ENCODE measurements at places on chromosomes 11 and 22.

DNA sequence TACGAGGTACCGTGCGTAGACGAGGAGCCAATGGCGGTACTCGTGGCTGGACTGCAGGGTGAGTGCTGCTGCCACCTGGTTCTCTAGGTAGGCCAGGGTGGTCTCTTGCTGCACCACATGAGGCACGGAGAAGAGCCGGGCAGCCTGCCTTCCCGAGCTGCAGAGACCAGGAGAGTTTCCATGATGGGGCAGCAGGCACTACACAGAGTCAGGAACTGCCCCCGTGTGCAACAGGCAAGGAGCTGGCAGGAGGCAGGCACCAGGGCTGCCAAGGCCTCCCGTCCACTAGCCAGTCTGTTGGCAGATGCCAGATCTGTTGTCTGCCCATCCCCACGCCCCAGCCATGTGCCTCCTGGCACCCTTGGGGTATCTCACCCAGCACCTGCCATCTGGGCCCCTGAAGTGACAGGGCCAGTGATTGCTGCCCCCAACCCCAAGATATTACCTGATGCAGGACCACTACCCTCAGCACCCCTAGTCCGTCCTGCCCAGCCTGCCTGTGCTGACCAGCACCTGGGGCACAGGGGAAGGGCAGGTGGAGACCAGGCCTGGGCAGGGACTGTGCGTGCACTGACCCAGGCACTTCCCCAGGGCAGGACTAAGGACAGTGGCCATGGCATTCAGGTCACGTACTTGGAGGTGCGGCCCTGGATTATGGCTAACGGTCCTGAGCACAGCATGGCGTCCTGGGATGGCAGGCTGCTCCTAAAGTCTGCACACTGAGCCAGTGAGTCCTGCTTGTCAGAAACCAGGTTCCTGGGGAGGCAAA is 62.0 kb upstream of the CLTCL1 start:
- no peak for DNase-seq

GRCh38 chr22:37044634-37045625 is 6.6 kb upstream of the KCTD17 start:
- DNase-seq = no peak

DNA sequence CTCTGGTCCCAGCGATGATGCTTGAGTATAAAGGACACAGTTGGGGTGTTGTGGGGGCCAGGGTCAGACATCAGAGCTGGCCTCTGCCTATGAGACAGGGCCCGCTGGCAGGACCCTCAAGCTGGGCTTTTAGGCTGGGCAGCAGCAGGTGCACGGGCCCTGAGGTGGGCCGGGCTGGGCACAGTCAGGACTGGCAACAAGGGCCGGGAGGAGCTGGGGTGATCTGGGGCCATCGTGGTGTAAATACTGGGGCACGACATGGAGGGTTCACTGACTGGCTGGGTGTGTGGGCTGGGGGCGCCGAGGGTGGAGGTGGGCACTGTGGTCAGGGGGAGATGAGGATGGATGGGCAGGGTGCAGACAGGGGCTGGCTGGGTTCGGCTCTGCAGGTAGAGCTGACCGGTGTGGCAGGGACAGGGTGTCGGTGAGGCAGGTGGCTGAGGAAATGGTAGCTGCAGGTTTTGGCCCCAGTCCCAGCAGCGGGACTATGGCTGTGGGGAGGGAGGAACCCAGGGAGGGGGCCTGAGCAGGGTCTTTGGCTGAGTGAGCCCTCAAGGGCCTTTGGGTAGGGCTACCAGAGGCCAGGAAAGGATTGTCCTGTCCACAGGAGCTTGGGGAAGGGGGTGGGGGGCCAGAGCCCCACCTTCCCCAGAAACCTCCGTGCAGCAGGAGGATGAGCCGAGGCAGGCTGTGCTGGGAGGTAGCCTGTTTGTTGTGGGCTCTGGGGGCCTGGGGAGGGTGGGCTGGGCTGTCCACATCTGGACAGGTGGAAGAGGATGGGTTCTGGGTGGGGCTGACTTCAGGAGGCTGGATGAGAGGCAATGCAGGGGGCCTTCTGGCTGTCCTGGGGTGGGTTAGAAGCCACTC is 81.4 kb downstream of the KCNQ1 start:
- no peak for DNase-seq

DNA sequence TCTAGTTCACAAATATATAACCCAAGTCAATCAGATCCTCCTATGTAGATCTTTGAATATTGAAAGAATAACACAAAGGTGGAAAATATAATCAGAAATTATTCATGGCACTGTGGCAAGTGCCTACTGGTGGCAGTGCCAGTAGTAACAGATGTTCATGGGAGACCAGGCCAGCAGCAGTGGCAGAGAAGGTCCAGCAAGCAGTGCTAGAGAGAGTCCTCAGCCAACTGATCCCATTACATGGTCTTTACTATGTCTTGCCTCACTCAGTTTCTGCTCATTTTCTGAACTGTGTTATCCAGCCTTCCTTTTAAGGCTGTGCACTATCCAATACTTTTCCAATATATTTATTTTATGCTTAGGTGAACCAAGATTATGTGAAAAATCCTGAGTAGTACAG is 124.9 kb downstream of the MRTFA start:
- DNase-seq = no peak

GRCh38 chr22:24146194-24146616 is 35.1 kb upstream of the SUSD2 start:
- no peak for DNase-seq

DNA sequence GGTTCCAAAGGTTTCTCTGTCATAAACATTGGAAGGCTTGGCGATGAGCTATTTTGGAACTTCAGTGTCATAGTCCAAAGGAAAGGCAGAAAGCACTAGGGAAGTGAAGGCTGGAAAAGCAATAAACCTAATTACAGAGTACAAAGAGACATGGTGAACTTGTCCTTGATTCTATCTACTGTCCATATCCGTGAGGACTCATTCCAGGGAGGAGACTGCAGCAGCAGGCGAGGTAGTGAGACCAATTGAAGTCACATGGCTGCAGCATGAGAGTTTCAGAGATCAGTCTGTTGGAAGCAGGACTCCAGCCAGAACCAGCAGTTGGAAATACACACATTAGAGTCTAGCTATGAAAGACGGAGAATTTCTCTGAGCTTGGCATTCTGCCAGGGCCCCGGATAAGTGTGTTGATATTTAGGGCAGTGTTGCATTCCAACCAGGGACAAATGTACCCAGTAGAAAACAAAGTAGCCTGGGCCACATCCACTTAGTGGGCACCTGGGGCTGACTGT is 54.1 kb upstream of the ARHGAP42 start:
- DNase-seq = no peak

- DNase-seq = no peak
Measured at GRCh38 chr11:6682591-6682935, 577 bp downstream of the MRPL17 start.

DNA sequence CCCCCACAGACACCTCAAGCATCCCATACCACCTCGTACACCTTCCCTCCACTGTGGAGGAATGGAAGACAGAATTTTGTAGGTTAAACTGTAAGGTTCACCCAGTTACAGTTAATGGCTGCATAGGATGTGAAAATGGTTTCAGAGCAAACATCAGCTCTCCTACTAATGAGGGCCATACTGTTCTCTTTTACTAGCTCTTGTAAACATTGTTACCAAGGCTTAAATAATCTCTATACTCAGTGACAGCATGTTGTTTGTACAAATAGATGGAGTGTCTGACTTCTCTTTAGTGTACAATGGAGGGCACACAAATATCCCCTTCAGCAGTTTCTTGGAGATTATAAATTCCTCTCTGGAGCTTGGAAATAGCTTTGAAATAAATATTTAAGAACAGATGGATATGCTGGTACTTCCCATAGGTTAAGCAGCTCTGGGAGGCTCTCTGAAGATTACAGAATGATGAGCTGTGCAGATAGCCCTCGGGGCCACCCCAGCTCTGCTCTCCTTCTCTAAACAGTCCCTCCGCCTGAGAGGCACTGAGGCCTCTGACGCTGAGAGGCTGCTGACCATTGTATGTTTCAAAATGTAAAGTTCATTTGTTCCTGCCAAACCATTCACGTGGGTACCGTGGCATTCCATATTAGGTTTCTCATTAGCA is 25.7 kb downstream of the TTC12 start:
- DNase-seq = no peak

- DNase-seq = no peak
Measured at GRCh38 chr22:36480941-36481392, 473 bp downstream of the TXN2 start.

GRCh38 chr22:38829485-38829884 is 14.3 kb downstream of the NPTXR start:
- DNase-seq = no peak

DNA sequence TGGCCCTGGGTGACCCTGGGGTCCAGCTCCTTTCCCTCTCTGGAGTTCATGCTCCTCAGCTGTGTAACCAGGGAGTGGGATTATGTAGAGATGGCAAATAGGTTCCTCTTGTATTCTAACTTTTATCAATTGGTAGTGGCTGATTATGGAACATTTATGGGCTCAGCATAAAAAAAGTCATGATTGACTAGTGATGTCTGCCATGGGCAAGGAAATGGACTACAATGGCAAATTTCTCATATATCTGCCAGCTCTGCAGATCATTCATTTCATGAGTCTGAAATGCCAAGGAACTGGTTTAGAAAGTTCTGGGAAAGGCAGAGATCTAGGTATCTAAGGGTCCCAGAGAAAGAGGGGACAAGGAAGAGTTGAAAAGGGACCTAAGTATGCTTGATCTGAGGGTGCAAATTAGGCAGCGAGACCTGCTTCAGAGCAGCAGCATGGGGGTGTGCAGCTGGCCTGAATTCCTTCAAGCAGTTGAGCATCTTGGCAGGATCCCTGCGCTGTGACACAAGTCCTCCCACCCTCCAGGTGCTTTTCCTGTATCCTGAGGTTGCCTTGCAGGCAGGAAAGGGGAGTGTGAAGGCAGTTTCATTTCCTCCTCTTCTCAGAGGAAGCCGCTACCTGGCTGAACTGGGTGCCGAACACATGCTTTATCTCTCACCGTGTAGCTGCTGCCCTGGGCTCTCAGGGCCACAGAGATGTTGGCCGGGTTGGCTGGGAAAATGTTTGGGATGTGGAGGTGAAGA is 10.4 kb downstream of the SLC15A3 start:
- no peak for DNase-seq

DNA sequence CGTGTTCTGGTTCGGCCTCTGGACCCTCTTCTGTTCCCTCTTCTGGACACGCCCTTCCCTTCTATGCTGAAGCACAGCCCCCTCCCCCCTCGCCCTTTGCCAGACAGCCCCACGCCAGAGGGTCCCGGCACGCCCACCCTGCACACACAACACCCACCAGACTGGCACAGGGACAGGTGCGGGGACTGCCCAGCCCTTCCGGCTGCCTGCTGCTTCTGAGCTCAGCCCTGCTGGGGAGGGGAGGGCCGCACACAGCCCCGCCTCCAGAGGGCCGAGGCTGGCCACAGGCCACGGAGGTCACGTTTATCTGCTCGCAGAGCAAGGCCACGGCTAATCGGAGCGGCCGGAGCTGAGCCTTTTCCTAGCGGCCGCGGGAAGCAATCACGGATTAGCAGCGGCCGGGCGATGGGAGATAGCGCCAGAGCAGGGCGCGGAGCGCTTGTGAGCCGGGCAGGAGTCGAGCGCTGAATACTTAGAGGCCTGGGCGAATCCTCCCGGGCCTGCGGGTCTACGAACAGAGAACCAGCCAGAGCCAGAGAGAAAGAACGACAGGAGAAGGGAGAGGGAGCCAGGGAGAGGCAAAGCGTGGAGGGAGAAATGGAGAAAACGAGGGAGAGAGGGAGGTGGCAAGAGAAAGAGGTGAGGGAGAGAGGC is 21.5 kb downstream of the OTUB1 start:
- DNase-seq = no peak

Data from stimulated activated CD4-positive, alpha-beta T cell treated with anti-CD3 and anti-CD28 coated beads, Interleukin-15, amount 100 ng/mL, for 48 hours (primary cell).